ENCODE measurements at places on chromosomes 4 and X.

- DNase-seq, result no peak
These were observed 190.3 kb upstream of the RPS6KA3 start for GRCh38 chrX:20456971-20457370.

DNA sequence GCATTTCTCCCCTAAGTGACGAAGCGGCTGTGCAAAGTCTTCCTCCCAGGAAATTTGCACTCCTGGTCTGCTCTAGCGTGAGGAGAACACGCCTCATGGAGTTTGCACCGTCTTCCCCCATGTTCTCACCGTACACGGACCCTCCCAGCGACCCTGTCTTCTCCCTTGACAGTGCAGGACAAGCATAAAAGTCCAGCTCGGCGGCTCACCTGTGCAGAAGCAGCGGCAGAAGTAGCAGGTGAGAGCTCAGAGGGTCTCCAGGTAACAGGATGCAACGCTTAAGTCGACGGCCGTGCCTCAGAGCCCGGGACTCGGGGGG is 314 bp downstream of the P2RY8 start:
- no peak for DNase-seq

DNA sequence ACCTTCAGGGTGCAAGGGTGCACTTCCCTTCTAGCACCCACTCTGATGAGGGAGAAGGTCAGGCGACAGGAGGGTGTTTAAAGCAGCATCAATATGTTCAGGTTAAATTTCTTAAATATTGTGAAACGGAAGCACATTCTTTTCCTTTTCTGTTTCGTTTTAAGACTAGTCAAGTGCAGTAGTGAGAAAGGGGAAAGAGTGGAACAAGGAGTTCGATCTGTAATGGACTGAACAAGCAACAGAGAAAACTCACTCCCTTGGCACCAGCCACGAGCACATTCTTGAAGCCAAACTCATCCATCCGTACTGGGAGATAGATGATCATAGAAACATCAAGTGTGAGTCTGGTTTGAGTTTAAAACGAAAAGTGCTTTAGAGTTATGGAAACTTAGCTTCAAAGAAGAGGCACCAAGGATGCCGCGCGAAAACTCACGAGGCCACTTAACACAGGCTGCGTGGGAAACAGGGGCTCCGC is 815 bp downstream of the FAM53A start:
- DNase-seq, result no peak

- no peak for DNase-seq
These were observed 271.6 kb downstream of the GRIA3 start for GRCh38 chrX:123455693-123456092.
